ENCODE measurements at places on chromosomes 1 and 21.

GRCh38 chr1:6953907-6954364 is 168.7 kb downstream of the CAMTA1 start:
- no peak for DNase-seq

DNA sequence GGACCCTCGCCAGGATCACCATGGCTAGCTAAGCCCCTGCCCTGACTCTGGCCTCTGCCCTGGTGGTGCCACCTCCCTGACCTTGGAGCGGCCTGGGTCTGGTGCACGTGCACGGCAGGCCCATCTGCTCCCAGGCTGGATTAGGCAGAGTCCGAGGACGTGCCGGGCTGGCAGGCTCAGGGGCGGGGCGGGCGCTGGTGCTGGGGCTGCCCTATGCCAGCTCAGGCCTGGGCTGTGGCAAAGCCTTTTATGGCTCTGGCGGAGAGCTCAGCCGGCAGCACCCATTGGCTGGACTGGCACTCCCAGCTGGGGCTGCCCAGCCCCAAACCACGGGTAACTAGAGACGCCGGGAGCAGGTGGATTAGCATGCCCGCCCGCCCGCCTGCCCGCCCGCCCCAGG is 17.1 kb upstream of the EDN2 start:
- no peak for DNase-seq

GRCh38 chr21:41506611-41507520 is 1.1 kb downstream of the TMPRSS2 start:
- DNase-seq = no peak

DNA sequence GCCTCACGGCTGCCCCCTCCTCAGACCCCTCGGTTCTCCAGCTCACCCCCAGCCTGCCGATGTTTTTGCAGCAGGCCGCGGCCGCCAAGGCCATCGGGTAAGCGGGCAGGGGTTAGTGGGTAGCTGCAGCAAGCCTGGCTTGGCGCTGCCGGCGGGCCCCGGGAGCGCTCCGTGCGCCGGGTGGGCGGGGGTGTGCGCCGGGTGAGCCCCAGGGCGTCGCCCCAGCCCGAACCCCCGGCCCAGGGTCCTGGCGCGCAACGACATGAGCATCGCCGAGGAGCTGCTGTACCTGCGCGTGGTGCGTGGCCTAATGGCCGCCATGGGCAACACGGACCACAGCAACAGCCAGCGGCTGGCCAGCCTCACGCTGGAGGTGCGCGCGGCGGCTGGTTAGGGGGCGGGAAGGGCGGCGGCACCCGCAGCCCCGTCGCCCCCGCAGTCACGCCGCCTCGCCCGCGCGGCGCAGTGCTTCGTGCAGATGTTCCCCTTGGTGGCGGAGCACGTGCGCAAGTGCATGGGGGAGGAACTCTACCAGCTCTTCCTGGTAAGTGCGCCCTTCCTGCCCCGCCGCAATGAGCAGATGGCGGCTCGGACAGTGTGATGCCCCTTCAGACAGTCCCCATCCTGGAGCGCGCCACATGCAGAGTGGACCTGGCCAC is 6.5 kb downstream of the RNU5D-1 start:
- no peak for DNase-seq

- DNase-seq = no peak
These were observed 40.0 kb downstream of the LHX8 start for GRCh38 chr1:75174031-75174760.

- no peak for DNase-seq
These were observed 78.6 kb downstream of the DUSP10 start for GRCh38 chr1:221663321-221663720.

- no peak for DNase-seq
These were observed 80.4 kb downstream of the KIF26B start for GRCh38 chr1:245235156-245235555.

DNA sequence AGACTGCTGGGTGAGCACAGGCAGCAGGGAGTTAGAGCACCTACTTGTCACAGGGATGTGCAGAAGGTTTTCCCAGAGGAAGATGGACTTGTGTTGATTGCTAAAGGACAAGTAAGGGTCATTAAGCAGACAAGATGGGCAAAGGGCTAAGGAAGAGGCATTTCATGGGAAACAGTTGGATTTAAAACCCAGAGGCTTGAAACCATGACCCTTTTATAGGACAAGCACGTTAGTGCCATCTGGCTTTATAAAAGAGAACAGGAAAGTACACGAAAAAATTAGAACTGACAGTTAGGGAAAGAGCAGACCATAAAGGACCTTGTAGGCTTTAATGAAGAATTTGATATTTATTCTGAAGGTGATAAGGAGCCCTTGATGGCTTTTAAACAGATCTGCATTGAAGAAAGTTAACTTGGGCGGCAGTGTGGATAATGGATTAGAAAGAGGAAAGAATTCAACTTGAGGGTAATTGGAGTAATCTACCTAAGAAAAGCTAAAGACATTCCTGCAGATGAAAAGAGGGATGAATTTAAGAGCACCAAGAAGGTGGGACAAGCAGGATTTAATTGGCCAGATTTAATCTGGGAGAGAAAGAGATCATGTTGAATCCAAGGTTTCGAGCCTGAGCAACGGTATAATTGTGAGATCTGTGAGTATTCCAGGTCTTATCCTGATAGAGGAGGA is 68.6 kb downstream of the ZC3H11B start:
- DNase-seq = no peak

DNA sequence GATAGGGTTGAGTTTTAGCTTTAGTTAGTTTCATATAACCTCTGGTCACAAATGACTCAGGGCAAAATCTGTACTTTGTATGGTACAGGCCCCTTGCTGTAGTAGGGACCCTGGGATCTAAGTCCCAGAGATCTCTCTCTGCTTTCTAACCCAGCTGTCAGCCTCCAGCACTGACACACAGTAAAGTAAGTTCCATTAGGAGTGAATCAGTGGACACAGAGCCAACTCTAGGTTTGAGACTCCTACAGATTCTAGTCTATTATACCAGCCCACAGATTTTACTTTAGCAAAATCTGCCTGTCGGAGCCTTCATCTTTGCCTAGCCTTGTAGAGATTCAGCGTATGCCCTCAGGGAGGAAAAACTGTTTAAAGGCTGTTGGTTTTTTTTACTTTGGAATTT is 52.5 kb downstream of the ANGPTL1 start:
- DNase-seq = no peak

- DNase-seq = no peak
These were observed 31.6 kb downstream of the CDC14A start for GRCh38 chr1:100383743-100384405.

- peak; percentile 82 for DNase-seq
These were observed 685 bp downstream of the UBAP2L start for GRCh38 chr1:154221278-154222001.

- no peak for DNase-seq
These were observed 314 bp downstream of the DPH5 start for GRCh38 chr1:101025283-101025656.

DNA sequence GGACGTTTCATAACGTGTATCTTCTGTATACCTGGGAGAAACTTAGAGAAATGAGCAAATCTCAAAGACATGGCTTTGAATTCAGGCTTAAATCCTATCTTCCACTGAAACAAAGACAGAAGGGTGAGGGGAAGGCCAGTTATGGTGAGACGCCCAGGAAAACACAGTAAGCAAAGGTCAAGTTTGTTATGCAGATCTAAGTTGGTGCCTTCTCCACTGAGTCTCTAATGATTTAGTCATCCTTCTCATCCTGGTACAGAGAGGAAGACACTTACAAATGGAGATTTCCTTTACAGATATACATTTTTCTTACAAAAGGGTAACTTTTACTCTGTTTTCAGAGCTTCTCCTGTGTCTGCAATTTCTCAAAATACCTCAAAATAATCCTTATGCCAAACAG is 64.4 kb downstream of the MAP3K7CL start:
- no peak for DNase-seq

GRCh38 chr21:31731056-31731856 is 662 bp downstream of the SCAF4 start:
- DNase-seq = peak; percentile 77

DNA sequence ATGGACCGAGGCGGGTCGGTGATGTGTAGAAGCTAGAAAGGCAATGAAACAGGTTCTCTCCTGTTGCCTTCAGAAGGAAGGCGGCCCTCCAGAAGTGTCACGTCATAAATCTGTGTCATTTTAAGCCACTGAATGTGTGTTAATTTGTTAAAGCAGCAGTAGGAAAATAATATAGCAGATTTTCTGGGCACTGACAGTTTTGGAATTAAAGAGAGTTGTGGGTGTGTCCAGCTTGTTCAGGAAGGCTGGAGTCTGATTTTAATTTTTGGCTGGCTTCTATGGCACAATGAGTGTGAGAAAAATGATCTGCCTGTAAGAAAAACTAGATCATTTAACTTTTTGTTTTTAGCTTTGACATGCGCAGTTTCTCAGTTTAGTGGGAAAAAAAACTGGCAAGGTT is 177.3 kb downstream of the EDEM3 start:
- no peak for DNase-seq

- DNase-seq = no peak
These were observed 102.6 kb downstream of the APP start for GRCh38 chr21:26067836-26068594.

- no peak for DNase-seq
These were observed 316.2 kb downstream of the HMCN1 start for GRCh38 chr1:186050360-186050759.

DNA sequence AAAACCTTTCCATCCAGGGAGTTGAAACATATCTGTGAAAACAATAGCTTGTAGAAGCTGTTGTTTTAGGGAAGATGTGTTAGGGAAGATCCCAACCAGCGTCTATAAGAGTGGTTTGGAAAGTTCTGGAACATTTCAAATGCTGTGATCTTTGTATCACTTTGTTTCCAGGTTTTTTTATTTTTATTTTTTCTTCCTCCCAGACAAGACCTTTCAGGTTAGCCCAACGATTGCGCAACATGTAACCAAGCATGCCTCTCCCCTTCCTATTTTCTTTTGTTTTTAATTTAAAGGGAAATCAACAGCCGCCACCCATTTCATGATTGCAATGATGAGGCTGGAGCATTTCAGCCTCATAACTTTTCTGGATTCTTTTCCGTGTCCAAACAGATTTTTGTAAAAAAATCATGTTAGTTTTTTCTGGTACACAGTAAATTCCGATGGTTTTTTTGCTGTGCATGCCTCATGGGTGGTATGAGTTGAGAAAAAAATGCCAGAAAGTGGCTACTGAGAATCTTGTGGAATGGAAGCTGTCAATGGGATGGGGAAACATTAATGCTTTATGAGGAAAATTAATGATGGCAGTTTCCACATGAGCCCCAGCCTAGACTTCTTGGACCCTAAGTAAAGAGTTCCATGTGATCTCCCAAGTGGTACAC is 109.3 kb downstream of the RUNX1 start:
- no peak for DNase-seq

DNA sequence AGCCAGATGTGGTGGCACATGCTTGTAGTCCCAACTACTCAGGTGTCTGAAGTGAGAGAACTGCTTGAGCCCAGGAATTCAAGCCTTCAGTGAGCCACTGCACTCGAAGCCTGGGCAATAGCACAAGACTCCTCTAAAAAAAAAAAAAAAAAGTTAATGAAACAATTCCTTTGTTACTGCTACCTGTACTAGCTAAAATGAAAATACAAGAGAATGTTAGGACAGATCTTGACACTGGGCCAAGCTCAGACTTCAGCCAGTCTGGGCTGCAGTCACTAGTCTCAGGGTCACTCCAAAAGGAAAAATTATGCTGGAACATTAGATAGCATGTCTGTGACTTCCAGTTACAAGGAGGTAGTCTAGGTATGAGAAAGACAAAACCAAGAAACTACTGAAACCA is 56.5 kb downstream of the TRIM33 start:
- no peak for DNase-seq

DNA sequence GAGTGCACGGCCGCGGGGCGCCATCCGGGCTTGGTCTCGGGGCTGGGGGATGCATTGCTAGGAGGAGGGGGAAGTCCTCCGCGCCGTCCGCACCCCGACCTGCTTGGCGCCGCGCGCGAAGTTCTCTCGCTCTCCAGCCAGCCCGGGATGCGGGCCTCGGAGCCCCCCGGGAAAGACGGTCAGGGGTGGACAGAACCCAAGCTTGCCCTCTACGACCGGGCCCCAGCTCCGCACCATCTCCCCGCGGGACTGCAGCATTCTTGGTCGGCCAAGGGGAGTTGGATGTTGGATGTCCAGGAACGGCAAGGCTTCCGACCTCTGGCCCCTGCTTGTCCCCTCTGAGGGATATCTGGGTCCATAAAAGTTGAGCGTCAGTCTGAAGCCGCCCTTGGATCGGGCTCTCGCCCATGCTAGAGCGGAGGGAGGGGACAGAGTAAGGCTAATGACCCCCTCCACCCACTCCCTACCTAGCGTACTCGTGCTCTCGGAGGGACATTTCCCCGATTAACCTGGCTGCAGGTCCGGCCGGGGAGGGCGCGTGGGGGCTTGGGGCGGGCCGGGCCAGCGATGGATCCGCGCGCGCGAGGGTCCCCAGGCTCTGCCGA is 522 bp downstream of the DISP3 start:
- no peak for DNase-seq

DNA sequence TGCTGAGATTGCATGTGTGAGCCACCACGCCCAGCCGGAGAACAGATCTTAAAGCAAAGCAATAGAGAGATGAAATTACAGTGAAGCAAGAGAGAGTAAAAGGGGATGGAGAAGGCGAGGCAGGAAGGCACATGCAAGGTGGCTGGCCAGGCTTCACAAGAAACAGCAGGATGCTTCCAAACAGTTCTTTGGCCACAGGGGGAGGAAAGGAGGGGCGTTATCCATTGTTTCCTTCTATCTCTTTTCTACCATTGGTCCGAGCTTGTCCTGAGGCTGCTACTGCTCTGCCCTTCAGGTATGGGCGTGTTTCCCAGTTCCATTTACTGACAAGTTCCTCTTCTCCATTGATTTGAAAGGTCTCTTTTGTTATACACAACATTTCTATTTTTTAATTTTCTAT is 33.7 kb upstream of the PARP1 start:
- no peak for DNase-seq

DNA sequence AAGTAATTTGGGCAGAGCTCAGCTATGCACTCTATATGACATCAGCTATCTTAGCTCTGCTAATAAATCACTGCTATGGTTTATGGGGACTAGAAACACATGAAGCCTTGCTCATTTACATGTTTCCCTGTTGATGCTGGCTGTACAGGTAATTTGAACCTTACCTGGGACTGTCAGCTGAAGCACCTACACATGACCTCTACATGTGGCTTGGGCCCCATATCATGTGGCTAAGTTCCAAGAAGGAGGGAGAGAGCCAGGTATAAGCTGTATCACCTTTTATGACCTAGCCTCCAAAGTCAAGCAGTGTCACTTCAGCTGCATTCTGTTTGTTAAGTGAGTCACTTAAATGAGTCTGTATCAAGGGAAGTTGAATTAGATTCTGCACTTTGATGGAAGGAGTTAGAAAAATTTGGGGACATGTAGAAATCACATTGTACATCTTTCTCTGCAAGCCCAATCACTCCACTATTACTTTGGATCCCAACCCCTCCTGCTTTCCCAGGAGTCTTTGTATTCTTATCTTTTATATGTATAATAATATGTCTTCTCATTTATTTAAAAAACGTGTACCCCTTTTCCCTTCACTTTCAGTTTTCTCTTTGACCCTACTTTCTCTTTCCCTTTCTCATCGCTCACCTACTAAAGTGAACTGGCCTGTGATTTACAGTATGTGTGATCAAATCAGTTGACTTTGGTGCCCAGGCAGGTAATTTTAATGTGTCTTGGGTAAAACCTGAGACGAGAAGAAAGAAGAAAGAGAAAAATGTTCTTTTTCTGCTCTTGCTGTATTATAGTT is 53.4 kb upstream of the PRKACB start:
- no peak for DNase-seq
